T-helper 2 cell treated with Interferon-gamma antibody and Interleukin-4, amounts not matched to agents 5 μg/mL and 100 μg/mL, for 36 hours (primary cell): ENCODE measurements at places on chromosomes 2 and 18.

GRCh38 chr2:27495840-27496356 is 741 bp upstream of the GCKR start:
- no peak for DNase-seq

DNA sequence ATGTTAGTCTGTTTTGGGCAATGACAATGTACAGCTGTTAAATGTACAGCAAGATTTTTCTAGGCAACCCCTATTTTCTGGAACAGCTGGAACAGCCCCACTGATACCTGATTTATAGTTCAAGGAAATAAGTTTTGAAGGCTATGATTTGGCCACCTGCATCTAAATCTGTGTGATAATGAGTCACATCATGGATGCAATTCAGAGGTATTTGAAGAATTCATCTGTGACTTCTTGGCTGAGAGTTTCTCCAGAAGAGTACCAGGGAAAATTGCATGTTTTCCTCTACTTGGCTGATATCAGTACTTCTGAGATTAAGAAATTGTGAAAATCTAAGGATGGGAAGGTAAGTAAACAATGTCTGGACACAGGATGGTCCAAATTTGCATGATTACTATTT is 40.7 kb upstream of the NT5C1B start:
- DNase-seq = no peak

GRCh38 chr18:7021994-7022840 is 95.4 kb downstream of the LAMA1 start:
- DNase-seq = no peak

- DNase-seq = no peak
These were observed at the start of gene FIGLA for GRCh38 chr2:70790136-70790828. TSS of gene FIGLA (minus strand) at chr2:70790643. CDS start at chr2:70790638, 5 bp downstream.

DNA sequence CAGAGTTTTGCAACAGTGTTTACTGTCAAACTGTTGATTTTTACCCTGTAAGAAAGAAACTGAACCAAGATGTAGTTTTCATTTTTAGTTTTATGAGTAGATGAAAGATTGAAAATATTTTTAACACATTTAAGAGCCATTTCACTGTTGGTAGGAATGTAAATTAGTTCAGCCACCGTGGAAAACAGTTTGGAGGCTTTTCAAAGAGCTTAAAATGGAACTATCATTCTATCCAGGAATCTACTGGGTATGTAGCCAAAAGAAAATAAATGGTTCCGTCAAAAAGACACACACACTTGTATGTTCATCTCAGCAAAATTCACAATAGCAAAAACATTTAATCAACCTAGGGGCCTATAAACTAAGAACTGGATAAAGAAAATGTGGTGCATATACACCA is 729.8 kb upstream of the CDH7 start:
- no peak for DNase-seq

DNA sequence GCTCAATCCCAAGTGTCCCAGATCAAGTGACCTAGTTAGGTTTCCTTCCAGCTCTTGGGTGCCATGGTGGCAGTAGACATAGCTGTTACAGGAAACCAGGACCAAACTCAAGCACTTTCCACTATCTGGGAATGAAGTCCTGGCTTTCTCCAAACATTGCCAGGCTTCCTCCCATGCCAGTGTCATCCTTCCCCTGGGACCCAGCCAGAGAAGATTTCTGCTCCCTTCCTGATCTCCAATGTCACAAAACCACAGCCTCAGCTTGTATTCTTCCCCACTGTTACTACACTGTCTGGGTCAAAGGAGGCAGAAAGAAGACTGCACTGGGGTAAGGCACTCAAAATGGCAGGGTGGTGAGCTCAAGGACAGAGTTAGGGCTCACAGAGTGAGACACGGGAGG is 347.1 kb downstream of the TNS1 start:
- no peak for DNase-seq

DNA sequence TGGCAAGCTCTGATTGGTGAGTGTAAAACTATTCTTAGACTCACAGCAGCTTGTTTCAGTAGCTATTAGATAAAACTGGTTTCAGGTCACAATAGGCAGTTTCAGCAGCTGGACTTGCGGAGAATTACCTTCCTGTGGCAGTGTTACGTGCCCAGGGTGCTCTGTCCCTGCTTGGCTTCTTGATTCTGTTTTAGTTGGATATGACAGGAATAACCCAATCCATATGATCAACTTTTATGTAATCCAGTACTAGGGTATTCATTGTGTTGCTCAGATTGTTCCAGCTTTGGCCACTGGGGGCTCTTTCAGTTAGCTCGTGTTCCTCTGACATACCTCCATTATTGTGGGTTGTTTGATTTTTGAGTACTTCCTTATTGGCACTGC is 43.1 kb downstream of the INPP4A start:
- no peak for DNase-seq

DNA sequence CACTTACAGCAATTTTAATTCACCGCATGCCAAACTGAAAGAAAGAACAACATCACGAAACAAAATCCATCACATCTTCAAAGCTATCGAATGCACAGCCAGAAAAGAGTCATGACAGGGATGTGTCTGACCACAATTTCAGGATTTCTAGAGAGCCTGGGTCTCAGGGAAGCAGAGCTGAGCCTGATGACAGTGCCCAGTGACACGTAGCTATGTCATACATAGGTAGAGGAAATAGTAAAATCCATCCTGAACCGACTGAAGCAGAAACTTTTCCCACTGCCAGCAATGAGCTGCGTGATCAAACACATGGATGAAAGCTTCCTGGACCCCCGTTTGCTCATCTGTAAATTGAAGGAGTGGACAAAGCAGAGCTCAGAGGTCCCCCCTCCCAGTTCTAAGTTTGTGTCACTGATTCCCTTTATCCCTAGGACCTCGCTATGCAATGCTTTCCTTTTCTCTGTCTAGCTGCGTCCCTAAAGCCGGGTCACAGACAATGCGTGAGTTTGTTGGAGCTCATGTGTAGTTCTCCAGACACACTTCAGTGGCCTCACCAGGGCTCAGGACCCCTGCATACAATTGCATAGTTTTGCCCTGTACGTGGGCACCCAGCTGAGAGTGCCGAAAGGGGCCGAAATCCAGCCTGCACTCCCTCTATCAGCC is 37.6 kb downstream of the CCBE1 start:
- no peak for DNase-seq

- DNase-seq = no peak
These were observed 721 bp upstream of the MIB1 start for GRCh38 chr18:21739604-21740537.

- no peak for DNase-seq
These were observed 36.5 kb upstream of the REG3G start for GRCh38 chr2:78989051-78989450.

DNA sequence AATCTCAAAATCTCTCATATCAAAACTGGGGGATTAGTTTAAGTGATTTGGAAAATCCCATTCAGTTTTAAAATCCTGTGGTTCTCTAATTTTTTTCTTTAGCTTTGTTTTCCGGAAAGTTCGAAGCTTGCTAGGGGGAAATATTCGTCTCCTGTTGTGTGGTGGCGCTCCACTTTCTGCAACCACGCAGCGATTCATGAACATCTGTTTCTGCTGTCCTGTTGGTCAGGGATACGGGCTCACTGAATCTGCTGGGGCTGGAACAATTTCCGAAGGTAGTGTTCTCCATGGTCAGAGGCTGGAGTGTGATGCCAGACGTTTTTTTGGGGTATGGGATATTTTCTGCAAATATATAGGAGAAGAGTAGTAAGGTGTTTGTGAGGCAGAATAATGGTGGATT is 66.1 kb downstream of the ACSL3 start:
- DNase-seq = no peak
